Cerebellar nuclear complex (tissue), 1 donor: ENCODE measurements at places on chromosomes 11 and 22.

- no peak for DNase-seq
Observed at GRCh38 chr22:31652088-31652487, 9.9 kb downstream of the PISD start.

- DNase-seq: no peak
Observed at GRCh38 chr22:33051960-33052839, 6.0 kb downstream of the SYN3 start.

DNA sequence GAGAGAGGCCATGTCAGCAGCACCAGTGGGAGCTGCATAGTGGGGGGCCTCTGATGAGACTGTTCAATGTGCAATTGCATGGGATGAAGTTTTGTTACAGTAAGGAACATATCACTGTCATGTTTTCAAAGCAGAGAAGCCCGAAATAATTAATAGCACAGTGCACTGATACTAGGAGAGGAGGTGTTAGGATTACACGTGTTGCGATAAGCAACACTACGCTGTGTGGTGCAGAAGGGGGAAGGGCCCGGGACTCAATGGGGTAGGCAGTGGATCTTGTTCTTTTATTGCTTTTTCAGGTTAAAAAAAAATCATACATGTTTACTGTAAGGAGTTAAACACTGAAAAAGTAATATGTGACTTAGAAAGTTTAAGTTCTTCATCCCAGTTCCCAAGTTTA, 29.2 kb downstream of the TCIRG1 start:
- no peak for DNase-seq

- no peak for DNase-seq
Observed at GRCh38 chr22:50031189-50032091, 18.9 kb upstream of the IL17REL start.

DNA sequence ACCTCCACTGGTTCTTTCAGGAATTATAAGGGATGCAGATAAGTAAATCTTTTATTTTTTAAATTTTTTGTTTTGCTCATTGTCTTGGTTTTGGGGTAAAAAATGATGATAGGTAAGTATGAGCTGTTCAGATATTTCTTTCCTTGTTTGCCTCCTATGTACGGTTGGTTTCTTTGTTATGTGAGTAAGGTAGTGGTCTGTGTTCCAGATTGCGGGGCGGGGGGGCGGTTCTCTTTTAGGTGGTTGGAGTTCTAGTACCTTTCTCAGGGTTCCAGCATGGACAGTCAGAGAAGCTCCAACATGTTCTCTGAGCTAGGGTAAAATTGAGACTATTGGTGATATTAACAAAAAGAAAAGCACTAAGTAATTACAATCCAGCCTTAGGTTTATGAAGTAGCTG, 2.4 kb downstream of the CTNND1 start:
- DNase-seq: no peak

- DNase-seq: no peak
Observed at GRCh38 chr11:40104941-40105550, 1354.4 kb downstream of the LRRC4C start.

DNA sequence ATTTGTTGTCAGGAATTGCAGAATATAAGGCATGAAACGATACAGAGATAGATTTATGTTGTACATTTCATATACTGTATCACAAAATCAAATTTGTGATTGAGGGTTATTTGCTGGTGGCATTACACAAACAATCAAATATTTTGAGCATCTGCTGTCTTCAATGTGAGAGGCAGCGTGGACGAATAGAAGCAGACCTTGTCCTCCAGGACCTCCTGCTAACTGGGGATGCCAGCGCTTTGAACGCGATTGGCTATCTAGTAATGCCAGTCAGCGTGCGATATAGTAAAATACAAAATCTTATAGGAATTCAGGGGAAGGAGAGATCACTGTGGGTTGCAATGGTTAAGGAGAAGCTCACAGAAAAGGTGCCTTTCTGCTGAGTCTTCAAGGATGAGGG, 631 bp upstream of the SNX19 start:
- peak; percentile 29 for DNase-seq

DNA sequence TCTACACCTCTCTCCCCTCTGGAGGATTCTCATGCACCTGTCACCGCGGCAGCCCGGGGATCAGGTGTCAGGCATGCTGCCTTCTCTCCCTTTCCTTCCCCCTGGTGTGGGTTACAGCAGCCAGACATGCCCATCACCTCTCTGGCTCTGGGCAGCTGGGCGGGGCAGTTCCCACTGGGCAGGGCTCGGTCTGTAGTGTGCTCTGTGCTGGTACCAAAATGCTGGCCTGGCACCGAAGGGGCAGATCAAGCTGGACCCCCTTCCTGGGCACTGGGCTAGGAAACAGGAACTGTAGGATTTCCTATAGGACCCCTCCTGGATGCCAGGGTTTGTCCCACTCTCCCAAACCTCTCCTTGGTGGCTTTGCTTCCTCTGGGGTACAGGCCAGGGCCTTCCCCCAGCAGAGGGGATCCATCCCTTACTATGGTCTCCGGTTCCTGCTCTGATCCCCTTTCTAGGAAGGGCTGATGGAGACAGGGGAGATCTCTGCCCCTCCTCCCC, 821 bp downstream of the GAL3ST1 start:
- DNase-seq: no peak

DNA sequence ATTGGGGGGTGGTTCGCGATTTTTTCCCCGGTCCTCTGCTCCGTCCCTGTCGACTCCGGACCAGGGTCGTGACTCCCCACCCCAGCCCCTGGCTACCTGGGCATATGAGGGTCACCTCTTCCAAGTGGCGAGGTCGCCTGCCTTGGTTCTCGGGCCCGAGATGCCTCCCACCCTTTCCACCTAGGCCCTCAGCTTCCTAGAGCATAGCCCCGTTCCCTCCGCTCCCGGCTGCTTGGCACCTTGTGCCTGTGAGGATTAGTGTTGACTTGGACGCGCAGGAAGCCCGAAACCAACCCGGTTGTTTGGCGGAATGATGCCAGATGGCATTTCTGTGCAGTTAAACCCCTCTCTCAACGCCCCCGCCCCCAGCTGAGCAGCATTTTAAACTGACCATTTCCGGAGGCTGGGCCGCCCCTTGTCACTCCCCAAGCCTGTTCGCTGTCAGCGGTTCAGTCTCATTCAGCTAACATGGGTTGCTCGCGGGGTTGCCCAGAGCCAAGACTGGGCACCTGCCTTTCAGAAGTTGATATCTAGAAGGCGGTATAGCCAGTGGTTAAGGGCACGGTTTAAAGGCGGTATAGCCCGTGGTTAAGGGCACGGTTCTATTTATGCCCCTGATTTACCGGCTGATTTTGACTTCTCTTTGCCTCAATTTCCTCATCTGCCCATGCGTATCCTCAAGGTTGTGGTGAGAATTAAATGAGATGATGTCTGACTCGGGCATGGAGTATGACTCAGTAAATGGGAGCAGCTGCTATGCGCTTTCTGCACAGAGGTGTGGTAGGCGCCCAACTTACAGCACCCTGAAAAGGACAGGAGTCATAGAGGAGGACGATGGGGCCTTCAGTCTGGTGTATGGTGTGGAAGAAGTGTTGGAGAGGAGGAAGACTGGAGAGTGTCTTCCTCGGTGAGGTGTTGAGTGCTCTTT, 639 bp downstream of the INCENP start:
- DNase-seq: no peak

DNA sequence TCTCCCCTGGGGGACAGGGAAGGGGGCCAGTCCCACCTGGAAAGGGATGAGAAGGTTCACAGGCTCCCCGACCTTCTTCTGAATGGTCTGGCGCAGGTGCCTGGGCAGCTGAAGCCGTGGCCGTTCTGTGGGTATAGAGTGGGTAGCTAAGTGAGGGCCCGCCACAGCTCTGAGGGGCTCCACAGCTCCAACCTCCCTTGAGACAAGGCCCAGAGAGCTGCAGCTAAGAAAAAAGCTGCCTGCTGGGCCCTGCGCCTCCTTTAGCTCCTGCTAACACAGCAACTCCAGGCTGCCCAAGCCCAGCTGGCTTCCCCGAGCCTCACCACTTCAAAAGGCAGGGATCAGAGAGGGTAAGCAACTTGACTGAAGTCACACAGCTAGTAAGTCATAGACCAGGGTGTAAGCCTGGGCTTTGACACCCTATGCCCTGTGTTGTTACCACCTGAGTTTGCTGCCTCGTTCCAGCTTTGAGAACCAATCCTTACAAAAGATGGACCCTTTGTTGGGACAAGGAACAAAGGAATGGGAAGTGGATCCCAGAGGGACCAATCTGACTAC, 18.5 kb downstream of the MYBPC3 start:
- DNase-seq: no peak

DNA sequence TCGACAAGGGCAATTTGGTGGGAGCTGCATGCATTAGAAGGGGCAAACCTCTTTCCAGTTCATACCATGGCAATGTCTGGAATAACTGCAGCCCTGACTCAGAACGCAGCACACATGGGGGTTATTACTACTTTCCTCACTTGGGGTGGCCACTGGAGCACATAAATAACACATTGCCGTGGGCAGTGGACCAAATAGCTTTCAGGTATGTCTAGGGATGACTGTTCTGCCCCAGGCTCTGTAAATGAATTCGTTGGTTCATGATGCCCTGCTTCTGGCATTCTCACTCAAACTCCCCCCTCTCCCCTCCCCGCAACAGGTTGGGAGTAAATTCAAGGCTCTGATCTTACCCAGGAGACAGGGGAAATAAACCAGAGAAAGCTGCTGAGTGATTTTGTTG, 238.0 kb upstream of the PLET1 start:
- DNase-seq: no peak

DNA sequence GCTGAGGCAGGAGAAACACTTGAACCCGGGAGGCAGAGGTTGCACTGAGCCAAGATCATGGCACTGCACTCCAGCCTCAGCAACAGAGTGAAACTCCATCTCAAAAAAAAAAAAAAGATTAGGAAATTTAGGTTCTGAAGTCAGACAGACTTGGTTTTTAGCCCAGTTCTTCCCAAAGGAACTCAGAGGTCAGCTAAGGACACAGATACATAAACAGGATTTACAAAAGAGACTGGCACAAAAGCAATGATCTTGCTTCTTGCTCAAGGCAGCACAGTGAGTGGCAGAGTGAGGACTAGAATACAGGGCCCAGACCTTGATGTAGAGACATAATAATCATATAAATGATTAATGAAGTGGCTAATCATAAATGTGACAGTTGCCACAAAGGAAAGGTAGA, 25.4 kb upstream of the RRAS2 start:
- DNase-seq: no peak

DNA sequence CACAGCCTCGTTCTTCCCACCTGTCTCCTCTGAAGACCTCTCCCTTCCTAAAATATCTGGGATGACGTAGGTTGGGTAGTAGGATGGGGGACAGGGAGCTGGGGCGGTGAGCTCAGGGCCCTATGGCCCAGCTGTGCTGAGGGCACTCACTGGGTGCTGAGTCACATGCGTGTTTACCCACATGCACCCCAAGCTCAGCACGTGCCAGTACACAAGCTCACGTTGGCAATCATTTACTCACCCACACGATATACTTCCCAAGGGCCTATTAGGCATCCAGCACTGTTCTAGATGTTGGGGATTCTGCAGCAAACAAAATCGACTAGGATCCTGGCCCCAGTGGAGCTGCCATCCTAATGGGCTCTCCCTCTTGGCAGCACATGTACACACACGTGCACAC, 28.7 kb downstream of the ARAP1 start:
- no peak for DNase-seq

GRCh38 chr11:334264-334994, 13.8 kb upstream of the IFITM3 start:
- no peak for DNase-seq

- no peak for DNase-seq
Observed at GRCh38 chr11:59689015-59689414, 20.2 kb upstream of the PATL1 start.

DNA sequence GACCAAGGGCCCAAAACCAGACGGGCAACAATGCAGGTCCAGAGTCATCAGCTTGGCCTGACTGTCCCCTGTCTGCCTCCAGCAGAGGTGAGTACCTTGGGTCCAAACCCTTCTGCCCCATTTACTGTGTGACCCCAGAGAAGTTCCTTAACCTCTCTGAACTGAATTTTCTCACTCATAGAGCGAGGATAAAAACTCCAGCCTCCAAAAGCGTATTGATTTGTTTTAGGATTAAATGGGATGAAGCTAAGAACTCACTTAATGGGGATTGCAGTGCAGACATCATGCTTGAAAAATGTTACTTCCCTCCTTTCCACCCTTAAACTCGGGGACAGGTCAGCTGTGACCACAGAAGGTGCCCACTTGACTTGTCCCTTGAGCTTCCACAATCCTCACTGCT, 22.6 kb downstream of the IGLL1 start:
- DNase-seq: no peak

GRCh38 chr11:46808799-46809431, 37.2 kb downstream of the CKAP5 start:
- no peak for DNase-seq

- no peak for DNase-seq
Observed at GRCh38 chr11:33864479-33864878, 27.4 kb downstream of the LMO2 start.

GRCh38 chr11:128291835-128292234, 295.5 kb downstream of the ETS1 start:
- DNase-seq: no peak

GRCh38 chr22:19290400-19291217, 910 bp downstream of the CLTCL1 start:
- DNase-seq: no peak

DNA sequence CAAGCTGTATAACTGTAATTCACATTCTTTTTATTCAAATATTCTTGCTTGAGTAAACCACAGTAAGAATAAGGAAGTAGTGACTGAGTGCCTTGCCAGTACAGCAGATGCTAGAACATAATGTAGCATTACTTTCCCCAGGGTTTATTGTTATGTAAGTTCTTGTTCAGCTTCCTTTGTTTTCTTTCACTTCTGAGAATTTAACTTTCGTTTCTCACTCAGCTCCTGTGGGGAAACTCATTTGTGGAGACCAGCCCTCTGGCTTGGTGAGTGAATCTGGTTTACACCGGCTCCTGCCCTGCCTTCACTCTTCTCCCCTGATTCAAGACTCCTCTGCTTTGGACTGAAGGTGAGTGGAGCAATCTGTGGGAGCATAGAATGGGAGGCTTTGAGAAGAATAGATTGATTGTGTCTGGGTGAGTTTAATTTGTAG, at the start of gene TRIM22:
Gene TRIM22 (plus strand): TSS at position 240 of the 433 bp plus-strand sequence. CDS start 6,443 bp downstream, outside the sequence.
- no peak for DNase-seq

DNA sequence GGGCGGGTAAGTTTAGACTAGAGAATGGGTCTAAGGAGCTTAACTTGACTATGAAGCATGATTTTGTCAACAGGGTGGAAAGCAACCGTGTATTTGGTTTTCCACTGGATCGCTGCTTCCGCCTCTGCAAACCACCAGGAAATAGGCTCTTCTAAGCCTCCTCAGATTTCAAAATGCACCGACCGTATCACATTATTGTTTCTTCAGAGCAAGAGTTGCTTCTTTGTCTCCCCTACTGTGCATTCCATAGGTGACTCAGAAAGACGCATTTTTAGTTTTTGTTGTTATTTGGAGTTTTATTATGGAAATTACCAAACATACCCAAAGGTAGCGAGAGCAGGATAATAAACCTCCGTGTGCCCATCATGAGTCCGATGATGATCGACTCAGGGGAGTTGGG, 64.3 kb upstream of the RASD2 start:
- DNase-seq: no peak

GRCh38 chr22:48581205-48581766, 1246.4 kb downstream of the BRD1 start:
- no peak for DNase-seq

- DNase-seq: no peak
Observed at GRCh38 chr11:13781153-13781552, 112.7 kb downstream of the FAR1 start.
